AG08396 (cell line): ENCODE measurements at places on chromosomes 1 and 21.

DNA sequence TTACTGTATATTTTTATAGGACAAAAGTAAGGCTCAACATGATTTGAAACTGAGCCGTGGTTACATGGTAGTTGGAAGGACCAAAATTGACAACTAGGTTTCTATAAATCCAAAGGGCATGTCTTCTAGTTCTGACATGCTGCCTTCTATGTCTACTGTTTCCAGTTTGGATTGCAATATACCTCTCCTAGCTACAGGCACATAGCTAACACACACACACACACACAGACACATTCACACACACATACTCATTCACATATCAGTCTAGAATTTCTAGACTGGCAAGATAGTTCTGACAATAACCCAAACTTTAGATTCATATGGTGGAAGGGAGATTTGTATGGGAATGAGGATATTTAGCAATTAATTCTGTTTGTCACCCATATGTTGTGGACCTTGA lies 544.8 kb upstream of the CAMK1G start:
- no peak for DNase-seq

DNA sequence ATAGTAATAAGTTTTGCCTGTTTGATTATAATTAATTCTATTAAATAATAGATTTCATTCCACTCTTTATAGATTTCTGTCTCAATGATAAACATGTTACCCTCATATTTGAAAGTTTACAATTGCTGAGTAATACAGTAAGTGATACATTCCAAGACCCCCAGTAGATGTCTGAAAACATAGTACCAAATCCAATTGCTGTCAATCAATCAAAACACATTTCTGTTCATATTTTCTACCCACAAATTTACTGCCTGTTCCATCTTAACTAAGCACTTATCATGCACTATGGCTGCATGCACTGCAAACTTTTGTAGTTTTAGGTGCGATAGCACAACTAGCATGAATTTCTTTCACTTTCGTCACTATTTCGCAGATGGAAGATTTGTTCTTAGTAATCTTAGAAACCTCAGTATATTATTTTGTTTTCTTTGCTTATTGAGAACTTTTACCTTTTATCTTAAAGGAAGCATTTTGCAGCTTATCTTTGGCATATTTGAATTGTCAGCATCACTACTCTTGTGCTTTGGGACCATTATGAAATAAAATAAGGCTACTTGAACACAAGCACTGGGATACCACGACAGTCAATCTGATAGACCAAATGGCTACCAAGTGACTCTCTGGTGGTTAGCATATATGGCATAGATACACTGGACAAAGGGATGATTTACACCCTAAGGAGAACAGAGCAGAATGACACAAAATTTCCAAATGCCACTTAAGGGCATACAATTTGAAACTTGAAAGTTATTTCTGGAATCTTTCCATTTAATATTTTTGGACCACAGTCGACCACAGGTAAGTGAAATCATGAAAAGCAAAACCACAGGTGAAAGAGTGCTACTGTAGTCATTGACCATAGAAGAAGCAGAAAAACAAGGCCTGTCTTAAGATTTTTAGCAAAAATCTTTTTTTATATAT lies 67.6 kb downstream of the RGS13 start:
- no peak for DNase-seq

DNA sequence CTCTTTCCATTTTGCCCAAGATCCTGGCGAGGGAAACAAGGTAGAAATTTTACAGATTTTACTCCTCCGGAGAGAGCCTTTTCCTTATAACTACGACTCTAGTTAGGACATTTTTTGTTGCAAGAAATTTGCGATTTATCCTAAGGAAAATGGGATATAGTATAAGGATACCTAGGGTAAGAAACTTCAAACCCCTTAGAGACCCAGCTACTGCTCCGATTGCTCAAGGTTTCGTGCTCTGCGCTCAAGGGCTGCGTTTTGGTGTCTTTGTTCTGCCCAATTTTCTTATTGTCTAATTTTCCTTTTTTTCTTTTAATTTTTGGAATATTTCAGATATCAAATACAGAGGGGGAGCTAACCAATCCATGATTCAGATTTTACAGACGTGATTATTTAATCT lies 1.5 kb downstream of the TTC3 start:
- DNase-seq = no peak

- peak; percentile 12 for DNase-seq
Measured at GRCh38 chr1:86714159-86714558, 9.8 kb downstream of the SH3GLB1 start.

DNA sequence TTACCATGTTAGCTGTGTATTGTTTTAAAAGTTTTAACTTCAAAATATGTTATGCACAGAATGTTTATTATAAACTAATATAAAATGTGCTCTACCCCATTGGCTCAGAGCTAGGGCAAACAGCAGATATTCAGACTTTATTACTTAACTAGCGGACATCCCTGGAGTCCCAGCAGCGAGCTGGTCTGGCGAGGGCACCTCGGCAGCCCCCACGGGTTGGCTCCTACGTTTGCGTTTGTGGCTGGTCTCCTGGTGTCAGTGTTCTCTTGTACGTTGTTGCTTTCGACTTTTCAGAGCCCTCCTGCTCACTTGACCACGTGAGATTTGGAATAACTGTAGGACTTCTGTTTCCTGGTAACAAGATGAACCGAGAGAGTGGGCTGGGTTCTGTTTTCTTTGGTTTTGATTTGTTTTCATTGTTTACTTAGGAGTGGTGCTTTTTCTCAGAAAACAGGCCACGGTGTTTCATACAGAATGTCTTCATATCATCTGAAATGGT lies 44.5 kb downstream of the CBS start:
- no peak for DNase-seq

DNA sequence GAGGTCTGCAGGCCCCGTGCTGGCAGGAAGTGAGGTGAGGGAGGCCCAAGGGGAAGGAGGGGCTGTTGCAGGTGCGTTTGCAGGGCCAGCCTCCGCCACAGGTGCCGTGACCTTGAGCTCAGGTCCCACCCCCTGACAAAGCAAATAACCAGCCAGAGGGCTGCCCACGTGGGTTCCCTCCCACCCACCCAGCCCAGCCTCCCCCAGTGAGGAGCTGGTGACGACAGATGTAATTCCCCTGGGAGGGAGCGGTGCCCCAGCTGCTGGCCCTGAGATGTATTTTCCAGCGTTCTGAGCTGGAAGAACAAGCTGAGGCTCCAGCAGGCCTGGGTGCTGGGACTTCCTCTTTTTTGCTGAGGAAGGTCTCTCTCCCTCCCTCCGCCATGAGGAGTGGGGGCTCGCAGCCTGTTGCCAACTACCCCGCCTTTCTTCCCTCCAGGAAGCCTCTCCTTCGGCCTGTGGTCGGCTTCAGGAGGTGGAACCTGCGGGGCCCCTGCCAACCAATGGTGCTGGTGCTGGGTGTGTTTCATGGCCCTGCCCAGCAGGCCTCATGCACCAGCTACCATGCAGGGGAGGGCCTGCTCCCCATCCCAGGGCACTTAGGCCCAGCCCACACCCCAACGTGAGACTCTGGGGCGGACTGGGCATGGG lies 153.2 kb downstream of the PRDM16 start:
- no peak for DNase-seq

- peak; percentile 93 for DNase-seq
Measured at GRCh38 chr1:154404984-154405746, at the start of gene IL6R. Gene IL6R (plus strand): TSS chr1:154405343. CDS start chr1:154405630, 287 bp downstream.

DNA sequence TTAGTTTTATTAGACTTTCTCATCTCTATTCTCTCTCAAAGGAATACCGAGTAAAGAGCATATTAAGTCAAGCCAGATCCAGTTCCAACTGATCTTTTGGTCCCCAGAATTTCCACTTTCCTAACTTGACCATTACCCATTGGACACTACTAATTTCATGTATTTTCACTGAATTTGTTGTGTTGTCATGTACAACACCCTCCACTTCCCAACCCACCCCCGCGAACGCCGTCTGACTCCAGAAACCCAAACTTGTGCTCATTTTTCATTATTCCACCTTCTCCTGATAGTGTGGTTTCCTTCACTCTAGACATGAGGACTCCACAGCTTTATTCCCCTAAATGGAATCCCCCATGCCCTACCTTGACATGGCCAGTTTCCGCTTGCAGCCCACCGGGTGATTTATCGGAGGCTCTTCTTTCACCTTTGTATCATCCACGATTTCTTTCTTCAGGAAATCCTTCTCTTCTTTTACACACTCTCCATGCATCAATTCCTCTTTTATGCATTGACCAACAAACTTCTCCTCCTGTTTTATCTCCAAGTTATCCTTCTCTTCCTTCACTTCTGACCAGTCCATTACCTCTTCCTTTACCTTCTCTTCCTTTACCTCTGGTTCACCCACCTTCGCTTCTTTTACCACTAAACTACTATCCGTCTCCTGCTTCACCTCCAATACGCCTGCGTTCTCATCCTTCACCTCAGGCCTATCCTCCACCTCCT lies 805 bp downstream of the ZNHIT6 start:
- no peak for DNase-seq

DNA sequence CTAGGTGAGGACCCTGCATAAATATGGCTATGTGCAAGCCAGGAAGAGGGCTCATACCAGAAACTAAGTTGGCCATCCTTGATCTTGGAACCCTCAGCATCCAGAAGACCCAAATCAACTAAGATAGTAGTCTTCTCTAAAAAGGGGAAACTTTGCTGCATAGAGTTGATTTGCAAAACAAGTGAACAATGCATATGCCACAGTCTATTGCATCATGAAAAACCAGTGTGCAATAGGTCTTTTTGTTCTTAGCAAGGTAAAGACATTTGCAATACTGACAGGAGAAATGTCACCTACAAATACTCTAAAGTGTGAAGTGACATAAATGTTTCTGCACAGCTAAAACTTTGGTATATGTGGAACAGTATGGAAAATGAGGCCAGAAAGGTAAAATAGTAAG lies 2.0 kb upstream of the IFI16 start:
- no peak for DNase-seq

DNA sequence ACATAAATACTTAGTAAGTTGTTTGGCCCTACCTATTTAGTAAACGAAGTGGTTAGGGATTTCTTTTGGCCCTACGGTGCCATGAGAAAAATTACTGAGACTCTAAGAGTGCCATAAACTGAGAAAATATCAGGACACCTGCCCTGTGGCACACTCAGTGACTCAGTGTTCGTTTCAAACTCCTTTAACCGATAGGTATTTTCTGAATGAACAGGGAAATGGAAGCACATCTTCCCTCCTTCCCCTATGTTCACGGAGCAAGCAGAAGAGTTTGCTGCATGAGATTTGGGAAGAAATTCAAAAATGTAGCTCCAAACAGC lies 134.2 kb downstream of the KAZN start:
- DNase-seq = no peak

DNA sequence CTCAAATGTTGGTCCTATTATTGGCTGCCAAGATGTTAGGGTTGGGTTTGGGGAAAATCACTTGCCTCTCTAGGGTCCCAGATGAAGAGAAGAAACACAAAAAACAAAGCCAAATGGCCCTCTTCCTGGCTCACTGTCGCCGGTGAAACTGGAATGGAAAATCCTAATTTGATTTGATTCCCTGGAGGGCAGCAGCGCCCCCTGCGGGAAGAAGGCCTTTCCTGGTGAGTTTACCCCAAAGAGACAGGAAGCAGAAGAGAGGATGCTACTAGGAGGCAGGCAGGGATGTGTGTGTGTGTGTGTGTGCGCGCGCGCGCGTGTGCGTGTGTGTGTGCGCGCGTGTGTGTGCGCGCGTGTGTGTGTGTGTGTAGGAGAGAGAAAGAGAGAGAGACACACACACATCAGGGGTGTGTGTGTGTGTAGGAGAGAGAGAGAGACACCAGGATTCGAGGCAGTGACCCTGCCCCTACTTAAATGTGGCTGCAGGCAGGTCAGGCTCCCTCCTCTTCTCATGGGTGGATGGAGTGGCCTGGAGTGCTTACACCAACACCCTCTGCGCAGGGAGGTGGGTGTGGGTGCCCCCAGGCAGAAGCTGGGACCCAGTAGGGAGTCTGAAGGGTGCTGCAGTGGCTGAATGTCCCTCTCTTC lies 3.1 kb upstream of the SELENON start:
- DNase-seq = peak; percentile 81

GRCh38 chr1:20100632-20101355 lies 18.5 kb downstream of the PLA2G2D start:
- DNase-seq = peak; percentile 73

- no peak for DNase-seq
Measured at GRCh38 chr1:26045722-26046245, at the start of gene SLC30A2. Gene SLC30A2 (minus strand): TSS chr1:26046118. CDS start chr1:26045896, 222 bp downstream.

GRCh38 chr1:96971849-96972602 lies 250.4 kb downstream of the PTBP2 start:
- no peak for DNase-seq

DNA sequence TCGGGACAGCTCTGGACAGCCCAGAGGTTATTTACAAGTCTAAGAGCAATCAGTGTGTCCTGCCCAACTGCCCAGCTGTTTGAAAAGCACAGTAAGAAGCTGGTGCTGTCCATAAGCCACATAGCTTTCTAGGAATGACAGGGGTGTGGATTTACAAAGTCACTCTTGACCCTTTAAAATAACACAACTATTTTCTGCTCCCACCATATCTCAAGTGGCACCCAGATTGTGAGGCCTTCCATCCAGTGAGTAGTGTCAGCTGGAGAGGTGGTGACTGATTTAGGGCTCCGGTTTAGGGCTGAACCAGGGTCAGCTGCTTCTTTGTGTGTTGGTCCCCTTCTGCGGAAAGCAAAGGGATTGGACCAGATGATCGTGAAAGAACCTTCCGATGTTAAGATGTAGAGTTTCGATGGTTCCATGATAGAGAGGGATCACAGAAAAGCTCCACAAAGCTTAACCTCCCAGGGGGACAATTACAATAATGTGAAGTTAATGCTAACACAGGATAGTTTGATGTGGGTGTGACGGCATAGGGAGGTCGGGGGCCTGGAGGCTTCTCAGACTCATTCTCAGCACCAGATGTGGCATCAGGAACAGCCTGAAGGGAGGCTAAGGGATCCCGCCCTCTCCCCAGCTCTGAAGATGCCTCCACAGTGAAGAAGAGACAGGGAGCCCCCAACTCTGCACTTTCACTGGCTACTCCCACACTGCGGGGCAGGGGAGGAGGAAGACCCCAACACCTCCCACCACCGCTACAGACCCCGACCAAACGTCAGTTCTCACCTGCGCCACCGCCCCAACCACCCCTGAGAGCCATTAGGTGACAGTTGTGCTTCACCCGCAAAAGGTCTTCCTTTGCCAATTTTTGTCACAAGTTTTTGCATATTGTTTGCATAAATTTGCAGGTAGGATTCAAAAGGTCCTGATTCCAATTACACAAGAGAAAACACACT lies 40.6 kb downstream of the LRRC3 start:
- no peak for DNase-seq

DNA sequence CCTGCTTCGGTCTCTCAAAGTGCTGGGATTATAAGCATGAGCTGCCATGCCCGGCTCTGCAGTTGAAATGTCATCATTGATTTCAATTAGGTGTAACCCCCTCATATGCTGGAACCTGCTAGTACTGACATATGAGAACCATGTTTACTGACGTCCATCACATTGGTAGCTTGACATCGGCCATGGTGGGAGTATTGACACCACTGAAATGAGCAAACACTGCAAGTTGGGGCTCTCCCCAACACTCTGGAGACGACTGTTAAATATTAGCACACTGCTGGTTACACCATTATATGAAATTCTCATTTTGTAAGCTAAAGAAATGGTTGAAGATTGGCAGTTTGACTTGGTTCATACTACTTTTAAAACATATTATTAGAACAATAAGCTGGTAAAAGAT lies 63.7 kb downstream of the CNST start:
- DNase-seq = no peak
